OCI-M1 (cell line): ENCODE measurements at places on chromosomes 7 and 10.

DNA sequence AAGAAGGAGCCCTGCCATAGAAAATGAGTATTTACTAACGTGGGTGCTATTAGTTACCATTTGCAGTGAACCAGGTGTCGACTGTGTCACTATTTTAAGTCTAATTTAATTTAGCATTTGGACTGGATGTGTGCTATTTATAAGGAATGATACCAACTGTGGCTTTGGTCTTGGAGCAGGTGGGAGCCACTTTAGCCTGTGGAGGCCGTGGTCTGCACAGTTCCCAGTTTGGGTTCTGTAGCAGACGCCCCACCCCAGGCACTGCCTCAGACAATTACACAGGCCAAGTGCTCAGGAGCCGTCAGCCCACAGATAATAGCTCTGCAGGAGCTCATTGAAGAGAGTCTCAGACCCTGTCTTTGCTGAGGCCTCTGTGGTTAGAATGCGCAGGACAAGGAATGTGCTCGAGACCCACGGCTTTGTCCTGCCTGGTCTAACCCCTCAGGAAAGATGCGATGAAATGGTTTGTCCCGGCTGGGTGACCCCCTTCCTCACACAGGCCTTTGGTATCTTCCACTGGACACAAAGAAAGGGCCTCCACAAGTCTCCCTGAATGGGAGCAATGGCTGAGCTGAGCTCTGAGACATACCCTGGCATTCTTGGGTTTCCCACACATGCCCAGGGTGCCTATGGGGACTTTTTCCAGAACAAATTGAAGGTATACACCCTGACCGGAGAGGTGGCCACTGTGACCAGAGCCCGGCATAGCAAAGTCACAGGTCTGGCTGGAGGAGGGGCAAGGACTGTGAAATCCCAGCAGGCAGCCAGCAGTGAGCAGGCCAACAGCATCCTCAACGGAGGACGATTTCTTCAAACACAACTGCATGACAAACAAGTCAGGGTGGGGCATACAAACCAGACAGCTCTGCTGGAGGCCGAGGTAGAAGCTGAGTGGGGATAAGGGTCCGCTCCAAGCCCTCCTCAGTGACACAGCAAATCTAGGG is 251.2 kb downstream of the ARHGAP12 start:
- no peak for DNase-seq

DNA sequence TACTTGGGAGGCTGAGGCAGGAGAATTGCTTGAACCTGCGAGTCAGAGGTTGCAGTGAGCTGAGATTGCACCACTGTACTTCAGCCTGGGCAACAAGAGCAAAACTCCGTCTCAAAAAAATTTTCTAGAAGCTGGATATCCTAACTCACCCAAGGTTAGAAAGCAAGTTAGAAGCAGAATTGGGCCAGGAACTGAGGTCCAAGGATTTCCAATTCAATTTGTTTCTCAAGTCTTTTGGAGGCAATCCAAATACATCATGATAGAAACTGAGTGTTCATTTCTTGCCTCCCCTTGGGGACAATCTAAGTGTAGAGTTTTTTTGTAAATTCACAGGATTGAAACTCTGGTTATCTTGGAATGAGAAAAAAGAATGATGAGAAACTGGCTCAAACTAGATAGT is 45.5 kb downstream of the LAMB1 start:
- no peak for DNase-seq

GRCh38 chr7:101717628-101718357 is 88.7 kb upstream of the MYL10 start:
- no peak for DNase-seq

DNA sequence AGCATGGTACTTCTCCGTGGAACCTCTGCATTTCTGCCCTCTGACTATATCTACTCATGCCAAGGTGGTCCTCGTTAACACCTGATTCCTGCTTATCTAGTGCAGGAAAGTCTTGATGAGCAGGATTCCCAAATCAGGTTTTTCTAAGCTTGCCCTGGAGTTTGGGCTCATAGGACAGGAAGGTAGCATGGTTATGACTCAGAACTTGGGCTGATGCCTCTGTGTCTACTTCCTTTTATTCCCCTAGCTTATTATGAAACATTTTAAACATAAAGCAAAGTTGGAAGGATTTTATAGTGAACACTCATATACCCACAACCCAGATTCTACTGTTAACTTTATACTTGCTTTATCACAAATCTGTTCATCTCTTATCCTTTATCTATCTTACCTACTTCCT is 5.6 kb downstream of the SUFU start:
- DNase-seq, result no peak

DNA sequence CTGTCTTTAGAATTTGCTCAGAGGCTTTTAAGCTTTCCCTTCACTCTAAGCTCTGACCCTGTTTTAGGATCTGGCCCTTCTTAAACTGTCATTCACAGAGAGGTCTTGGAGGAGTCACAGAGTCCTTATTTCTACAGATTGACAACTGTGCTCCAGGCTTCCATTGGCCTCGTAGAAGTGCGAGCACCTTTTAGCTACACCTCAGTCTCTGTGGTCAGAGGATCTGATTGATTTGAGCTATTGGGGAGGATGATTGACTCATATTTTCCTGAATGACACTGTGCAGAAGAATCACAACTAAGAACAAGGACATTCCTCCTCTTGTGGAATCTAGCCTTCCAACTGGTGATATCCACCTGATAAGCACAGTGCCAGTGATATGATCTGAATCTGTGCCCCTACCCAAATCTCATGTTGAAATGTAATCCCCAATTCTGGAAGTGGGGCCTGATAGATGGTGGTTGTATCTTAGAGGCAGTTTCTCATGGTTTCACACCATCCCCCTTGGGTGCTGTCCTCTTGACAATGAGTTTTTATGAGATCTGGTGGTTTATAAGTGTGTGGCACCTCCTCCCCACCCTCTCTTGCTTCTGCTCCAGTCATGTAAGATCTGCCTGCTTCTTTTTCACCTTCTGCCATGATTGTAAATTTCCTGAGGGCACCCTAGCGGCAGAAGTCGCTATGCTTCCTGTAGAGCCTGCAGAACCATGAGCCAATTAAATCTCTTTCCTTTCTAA is 3.2 kb downstream of the CYP3A7 start:
- no peak for DNase-seq

DNA sequence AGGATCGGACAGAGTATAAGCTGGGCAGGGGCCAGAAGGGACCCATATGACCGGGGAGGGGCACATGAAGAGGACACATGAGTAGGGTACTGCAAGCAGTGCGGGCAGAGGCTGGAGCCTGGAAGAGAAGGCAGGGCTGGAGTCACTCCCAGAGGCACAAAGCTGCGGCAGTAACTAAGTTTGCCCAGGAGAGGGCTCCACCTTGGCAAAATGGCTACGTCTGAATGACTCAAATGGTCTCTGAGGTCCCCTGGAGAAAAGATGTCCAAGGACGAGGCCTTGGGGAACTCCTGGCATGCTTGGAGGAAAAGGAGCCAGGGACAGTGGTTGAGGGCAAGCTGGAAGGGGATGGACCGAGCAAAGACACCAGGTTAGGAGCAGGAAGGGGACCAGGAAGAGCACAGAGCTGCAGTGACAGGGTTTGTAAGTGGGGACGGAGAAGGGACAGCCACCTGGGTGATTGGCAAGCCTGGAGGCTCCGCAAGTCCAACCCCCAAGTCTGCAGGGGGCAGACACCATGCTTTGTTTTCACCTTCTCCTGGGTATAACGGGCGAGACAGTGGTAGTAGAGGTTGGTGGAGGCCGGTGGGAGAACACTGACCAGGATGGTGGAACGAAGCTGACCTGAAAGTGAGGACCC is 43.1 kb upstream of the LBX1 start:
- DNase-seq, result peak; percentile 85

- DNase-seq, result no peak
Measured at GRCh38 chr10:121121462-121121861, 270.3 kb downstream of the WDR11 start.

- peak; percentile 18 for DNase-seq
Measured at GRCh38 chr7:44580945-44581878, 819 bp downstream of the TMED4 start.

DNA sequence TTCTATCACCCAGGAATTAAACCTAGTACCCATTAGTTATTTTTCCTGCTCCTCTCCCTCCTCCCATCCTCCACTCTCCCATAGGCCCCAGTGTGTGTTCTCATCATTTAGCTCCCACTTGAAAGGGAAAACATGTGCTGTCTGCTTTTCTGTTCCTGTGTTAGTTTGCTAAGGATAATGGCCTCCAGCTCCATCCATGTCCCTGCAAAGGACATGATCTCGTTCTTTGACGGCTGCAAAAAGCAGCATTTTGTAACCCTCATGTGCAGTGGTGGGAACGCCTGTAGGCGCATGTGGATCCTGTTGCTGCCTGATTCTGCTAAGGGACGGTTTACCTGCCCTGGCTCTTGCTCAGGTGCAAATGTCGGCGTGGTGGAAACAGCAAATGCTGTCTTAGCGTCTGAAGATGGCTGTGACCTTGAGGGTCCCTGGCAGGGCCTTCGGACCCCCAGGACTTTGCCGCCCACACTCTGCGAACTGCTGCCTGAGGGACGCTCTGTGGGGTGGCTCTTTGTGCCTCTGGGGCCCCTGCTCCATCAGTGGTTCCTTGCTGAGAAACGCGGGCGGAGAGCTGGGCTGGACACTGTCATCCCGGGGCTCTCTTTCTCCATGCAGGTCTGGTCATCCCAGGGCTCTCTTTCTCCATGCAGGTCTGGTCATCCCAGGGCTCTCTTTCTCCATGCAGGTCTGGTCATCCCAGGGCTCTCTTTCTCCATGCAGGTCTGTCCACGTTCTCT is 5.6 kb upstream of the MTG1 start:
- peak; percentile 91 for DNase-seq

GRCh38 chr10:600234-600633 is 89.2 kb downstream of the DIP2C start:
- no peak for DNase-seq

GRCh38 chr7:38880454-38880853 is 28.5 kb downstream of the VPS41 start:
- no peak for DNase-seq

DNA sequence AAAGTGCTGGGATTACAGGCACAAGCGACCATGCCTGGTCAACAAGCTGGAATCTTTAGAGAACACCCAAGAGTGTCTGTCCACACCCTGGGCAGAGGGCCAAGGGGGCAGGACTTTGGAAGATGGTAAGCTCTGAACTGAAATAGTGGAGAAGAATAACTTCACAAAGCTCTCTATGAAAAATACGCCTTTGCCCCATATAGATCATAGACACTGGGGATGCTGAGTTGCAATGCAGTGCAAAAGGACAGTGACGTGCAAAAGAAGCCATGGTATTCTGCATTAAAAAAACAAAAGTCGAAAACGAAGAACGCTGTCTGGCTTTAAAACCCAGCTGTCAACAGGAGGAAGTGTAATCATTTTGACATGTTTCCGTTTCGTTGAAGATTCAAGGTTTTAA is 353.6 kb downstream of the CALN1 start:
- no peak for DNase-seq

GRCh38 chr7:32145911-32146310 is 75.7 kb upstream of the PDE1C start:
- DNase-seq, result no peak

GRCh38 chr10:42950606-42951485 is 126.0 kb upstream of the RET start:
- DNase-seq, result no peak

- no peak for DNase-seq
Measured at GRCh38 chr10:36096576-36096975, 454.5 kb upstream of the FZD8 start.

- no peak for DNase-seq
Measured at GRCh38 chr10:75493464-75493863, 62.0 kb downstream of the LRMDA start.

DNA sequence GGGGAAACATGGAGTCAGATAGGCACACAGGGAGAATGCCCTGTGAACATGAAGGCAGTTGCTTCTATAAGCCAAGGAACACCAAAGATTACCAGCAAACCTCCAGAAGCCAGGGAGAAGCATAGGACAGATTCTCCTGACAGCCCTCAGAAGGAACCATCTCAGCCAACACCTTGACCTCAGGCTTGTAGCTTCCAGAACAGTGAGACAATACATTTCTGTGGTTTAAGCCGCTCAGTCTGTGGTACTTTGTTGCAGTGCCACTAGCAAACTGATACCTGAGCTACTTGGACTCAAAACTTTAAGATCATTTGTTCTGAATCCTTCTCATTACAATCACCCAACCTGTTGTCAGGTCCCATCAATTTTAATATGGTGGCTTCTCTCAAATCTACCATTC is 31.2 kb downstream of the ABLIM1 start:
- DNase-seq, result no peak

DNA sequence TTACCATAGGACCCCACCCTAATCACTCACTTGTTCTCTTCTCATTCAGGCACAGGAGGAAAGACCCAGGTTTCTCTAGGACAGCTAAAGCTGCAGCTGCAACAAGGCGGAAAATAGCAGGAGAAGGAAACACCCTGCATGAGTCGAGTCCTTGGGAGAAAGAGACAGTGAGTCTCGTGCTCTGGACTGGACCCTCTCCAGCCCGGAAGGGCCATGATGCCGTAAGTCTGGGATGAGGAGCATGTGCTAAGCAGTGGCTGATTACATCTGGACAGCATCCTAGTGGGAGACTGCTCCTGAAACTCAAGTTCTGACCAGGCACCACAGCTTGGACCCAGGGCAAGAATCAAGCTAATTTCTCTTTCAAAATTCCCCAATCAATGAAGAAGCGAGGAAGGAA is 39.4 kb downstream of the FBXW4 start:
- no peak for DNase-seq

GRCh38 chr7:117395743-117396142 is 31.6 kb downstream of the ASZ1 start:
- DNase-seq, result no peak

GRCh38 chr10:53980210-53980609 is 820.8 kb downstream of the PCDH15 start:
- no peak for DNase-seq

DNA sequence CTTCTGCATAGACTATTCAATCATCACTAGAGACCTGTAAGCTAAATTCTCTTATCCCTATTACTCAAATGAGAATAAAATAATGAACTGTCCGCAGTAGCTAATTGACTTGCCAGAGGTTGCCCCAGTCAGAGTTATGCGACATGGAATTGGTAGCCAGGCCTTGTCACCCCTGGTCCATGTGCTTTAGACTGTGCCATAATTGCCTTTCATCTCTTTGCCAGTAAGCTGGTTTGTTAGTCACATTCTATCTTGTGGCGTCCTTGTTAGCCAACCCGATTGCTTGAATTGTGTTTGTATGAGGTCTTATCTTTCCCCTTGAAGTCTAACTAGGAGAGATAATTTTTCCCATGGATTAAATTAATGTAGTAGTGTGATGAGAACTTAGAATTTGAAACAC is 262.6 kb downstream of the CSTF2T start:
- no peak for DNase-seq
